ENCODE measurements at places on chromosomes 5 and 9. TPM values are rescaled to one million over a fixed set of nuclear protein-coding genes. Genes with fewer than 3 reads are reported as not detected.

DNA sequence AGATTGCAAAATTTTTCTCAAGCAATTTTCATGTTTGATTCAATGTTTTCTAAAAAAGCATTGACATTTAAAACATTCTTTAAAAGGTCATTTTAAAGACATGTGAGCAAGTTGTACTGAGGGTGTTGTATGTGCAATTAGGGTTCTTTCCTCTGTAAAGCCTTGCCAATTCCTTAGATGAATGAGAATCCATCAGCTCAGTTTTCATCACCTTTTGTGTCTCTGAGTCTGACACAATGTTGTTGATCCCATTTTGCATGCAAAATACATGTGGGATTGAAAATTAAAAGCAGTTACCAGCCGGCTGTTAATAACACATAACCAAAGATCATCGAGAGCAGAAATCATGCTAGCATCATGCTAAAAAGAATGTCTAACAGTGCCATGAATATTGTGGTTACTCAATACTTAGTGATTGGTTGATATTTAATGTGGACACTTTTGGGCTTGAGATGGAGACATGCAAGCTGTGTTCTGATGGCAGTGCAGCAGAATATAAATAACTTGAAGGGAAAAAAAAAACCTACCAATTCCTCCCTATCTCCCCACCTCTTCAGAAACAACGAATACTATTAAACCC, 57.7 kb downstream of the FGF10 start:
- no peak for DNase-seq

DNA sequence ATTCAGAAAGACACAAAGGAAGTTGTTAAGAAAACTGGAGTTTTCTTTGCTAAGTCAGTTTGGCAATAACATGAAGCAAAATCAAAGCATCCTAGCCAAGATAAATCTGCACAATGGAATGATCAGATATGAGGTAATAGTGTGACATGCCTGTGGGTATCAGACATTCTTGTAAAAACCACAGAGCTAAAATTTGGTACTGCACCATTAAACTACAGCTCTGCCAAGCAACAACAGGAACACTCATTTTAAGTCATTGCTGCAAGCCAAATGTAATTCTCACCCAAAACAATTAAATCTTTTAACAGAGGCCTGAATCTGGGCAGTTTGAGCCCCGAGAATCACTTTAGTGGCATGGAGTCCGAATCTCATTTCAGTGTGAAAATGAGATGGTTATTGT, 96.6 kb downstream of the VCAN start:
- DNase-seq = no peak

GRCh38 chr5:10528056-10528816, 35.6 kb upstream of the ANKRD33B start:
- DNase-seq = no peak

DNA sequence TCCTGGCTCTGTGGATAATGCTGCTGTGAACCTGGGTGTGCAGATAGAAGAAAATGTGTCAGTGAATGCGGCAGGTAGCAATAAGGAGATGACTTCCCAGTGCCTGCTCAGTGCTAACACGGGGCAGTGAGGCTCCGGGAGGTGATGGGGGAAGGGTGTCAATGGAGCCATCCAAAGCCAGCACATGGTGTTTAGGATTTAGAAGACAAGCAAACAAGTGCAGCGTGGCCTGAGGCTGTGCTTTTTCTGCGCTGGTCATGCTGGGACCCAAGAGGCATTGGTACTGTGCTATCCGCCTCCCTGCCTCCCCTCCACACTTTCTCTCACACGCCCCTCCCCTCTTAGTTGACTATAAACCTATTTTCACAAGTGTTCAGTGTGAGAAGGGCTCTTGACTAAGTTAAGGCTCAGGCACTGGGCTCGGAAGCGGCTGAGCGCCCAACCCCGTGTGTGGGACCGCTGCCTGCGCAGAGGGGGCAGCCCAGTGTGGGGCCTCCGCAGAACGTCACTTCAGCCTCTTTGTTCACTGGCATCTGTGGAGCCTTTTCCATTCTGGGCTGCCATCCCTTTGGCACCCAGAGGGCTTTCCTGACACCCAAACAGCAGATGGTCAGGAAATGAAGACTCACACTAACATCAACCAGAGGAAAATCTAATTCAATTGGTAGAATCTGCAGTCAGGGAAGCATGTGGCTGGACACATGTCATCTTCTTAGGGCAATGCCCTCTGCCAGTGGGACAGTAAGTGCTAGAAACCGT, 21.8 kb upstream of the NINJ1 start:
- DNase-seq = no peak

GRCh38 chr5:130874861-130875417, 290.1 kb downstream of the HINT1 start:
- no peak for DNase-seq

PCDH1 gene
- total RNA-seq = 45.8 TPM

- DNase-seq = no peak
Measured at GRCh38 chr5:150323092-150323491, 20.4 kb upstream of the ARSI start.

DNA sequence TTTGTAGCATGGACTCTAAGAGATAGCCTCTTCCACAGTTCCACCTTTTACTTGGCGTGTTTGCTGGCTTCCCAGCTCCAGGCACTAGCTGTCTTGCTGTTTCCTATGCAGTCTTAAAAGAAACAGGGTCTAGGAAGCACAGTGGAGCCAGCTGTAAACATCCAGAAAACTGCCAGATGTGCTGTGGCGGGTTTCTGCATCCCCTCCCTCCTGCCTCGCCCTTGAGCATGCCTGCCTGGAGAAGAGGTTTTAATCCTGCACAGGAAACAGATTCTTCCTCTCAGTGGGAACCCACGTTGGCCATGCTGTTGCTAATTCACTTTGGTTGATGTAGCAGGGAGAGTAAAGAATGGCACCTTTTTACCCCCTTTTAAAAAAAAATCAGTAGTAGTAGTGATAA, 121.3 kb downstream of the RPS23 start:
- no peak for DNase-seq

GRCh38 chr5:163564321-163564938, 59.0 kb downstream of the MAT2B start:
- DNase-seq = no peak

GRCh38 chr5:9464478-9464877, 81.4 kb downstream of the SEMA5A start:
- no peak for DNase-seq

GRCh38 chr9:125541840-125542243, 165.2 kb downstream of the MAPKAP1 start:
- peak; percentile 42 for DNase-seq

DNA sequence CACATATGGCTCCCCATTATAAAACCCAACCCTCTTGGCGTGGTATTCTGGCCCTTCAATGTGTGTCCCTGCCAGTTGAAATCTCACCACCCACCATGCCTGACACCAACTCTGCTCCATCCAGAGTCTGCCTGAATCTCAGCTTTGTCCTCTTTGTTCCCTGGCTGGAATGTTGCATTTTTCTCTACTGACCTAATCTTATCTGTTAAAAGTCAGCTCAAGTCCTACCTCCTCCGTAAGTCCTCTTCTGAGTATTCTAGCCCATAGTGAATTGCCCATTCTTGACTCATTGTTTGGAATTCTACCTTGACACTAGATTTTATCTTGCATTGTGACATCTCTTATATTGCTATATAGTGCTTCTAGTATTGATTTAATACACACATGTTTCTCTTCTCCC, 207.1 kb upstream of the VLDLR start:
- no peak for DNase-seq

- DNase-seq = no peak
Measured at GRCh38 chr5:64519263-64519662, 13.4 kb downstream of the RGS7BP start.

PTPN3 gene
- 47.7 TPM for total RNA-seq
